ENCODE measurements at places on chromosomes 3 and 15.

GRCh38 chr3:149216193-149216869 lies 5.3 kb downstream of the CP start:
- DNase-seq: no peak

DNA sequence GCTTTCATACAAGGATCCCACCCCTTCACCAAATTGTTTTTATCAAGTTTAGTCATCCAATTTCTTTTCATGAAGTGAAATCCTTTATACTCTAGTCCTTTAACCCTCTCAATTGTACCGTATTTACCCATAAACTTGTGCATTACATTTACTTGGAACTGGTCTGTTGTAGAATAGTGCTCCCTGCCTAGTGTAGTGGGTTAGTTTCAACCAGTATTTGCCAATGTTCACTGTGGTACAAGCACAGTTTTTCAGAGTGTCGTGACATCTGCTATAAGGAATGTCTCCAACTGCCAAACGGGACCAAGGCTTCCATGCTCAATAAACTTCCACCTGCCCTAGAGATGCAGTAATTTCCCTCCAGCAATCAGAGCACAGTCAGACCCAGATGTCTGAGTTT lies 211.9 kb downstream of the KCNAB1 start:
- DNase-seq: no peak

DNA sequence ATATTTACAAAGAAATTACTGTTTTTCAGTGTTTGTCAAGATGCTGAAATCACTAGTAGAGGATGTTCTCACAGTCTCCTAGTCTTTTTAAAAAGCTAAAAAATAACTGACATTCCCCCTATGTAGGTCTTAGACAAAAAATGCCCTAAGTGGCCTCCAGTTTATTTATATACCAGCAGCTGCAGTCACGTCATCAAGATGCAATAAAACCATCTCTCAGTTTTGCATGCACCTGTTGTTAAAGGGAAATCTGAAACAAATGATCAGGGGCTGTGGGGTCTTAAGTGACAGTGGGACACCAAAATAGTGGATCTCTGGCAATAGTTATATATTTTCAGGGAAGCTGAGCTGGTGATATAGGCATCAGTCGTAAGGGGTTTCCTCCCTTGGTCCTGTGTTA lies 146.5 kb upstream of the ARPP21 start:
- no peak for DNase-seq

DNA sequence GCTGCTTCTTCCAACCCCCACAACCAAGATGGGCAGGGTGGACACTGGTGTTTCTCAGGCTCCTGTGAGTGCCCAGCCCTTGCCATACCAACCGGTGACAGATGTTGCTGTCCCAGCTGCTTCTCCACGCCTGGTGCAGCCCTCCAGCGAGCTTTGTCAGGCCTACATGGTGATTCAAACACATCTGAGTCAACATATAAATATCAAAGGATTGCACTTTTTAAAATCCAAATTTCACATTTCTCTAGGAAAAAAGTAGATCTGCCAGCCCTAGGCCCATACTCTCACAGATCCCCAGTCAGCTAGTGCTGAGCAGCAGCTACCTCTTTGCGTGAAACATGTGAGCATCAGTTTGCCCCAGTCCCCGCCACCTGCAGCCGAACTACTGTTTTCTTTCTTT lies 52.7 kb downstream of the RPN1 start:
- no peak for DNase-seq

DNA sequence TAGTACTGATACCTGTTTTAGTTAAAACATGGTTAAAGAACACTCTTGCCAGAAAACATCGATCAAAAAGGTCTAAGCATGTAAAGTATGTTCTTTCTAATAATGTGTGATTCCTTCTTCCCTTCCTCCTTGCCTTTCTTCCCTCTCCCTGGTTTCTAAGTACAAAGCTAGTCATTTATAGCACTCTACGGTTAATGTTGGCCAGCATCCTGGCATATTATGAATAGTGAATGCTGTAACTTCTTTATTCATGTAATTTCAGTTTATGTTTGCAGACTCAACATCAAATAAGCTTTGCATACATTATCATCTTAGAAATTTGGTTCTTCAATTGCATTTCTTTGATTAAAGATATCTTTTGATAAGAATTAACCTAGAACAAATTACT lies 27.1 kb downstream of the P2RY12 start:
- DNase-seq: no peak

DNA sequence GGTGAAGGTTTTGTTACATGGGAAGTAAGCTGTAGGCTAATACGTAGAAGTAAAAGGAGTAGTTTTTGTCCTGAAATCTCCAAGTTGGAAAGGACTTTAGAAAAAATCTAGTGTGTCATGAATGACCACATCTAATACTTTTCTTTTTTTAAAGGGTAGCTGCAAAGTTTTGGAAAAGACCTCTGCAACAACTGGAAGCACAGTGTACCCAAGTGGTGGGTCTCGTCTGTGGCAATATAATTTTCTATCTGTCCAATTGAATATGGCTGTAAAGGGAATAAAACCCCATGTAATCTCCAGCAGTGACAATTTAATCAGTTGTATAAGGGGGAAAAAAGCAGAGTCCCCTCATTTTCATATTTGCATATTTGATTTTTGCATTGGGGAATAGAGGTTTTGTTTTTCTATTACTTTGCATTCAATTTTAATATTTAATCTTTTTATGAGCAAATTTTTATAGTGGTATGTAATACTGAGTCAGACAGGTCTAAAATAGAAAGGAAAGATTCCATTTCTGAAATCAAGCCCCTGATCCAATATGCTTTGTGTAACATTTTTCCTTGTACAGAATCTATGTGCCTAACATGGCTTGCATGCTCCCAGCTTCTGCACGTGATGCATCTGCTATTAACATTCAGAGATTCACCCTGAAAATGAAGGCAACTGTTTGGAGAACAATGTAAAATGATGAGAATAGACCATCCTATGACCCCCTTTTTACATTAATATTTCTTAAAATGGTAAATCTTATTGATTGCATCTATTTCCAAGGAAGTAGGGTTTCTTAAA lies 531.4 kb downstream of the ZIC1 start:
- DNase-seq: no peak

GRCh38 chr3:9108876-9109567 lies 140.4 kb downstream of the SRGAP3 start:
- no peak for DNase-seq

GRCh38 chr3:55692957-55693558 lies 206.0 kb upstream of the WNT5A start:
- peak; percentile 51 for DNase-seq

- no peak for DNase-seq
Measured at GRCh38 chr3:78088006-78088405, 1048.1 kb downstream of the ROBO2 start.
